ENCODE measurements at places on chromosomes 1 and 21.

GRCh38 chr1:156766298-156767100 is 836 bp upstream of the PRCC start:
- no peak for DNase-seq

DNA sequence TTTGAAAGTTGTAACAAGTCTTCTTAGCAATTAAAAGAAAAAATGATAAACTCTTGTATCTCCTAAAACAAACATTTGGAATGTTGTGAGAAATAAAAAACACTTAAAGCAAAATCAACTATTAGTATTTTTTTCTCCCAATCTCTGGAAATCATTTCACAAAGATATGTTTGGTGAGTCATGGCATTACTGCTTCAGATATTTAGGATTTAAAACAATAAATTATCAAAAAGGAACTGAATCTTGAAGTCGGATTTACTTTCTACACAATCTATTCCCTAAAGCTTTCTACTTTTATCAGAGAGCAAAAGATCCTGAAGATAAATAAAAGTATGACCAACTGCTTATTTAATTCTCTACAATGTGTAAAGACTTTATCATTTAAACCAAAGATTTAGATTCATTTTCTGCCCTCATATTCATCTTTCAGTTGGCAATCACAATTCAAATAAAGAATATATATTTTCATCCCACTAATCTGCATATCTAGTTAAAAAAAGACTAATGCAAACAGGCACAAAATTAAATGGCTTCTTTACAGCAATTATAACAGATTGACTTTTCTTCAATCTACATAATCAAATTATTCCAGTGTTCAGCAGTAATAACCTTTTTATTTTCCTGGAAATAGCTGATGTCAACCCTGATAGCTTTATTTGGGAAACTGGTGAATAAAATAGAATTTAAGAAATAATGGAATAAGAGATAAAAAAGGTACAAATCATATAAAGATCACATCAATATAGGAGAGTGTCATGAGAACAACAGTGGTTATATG is 230.0 kb downstream of the COP1 start:
- peak; percentile 27 for DNase-seq

- peak; percentile 48 for DNase-seq
These were observed 35.6 kb upstream of the UTS2 start for GRCh38 chr1:7888248-7889081.

GRCh38 chr1:5111581-5111980 is 457.2 kb downstream of the AJAP1 start:
- no peak for DNase-seq

GRCh38 chr21:33015756-33016155 is 10.0 kb upstream of the OLIG2 start:
- DNase-seq: no peak

Data from fibroblast of upper back skin (primary cell).